Inflammatory macrophage treated with lipopolysaccharide for 1 hour (primary cell): ENCODE measurements at places on chromosomes 16 and 17.

DNA sequence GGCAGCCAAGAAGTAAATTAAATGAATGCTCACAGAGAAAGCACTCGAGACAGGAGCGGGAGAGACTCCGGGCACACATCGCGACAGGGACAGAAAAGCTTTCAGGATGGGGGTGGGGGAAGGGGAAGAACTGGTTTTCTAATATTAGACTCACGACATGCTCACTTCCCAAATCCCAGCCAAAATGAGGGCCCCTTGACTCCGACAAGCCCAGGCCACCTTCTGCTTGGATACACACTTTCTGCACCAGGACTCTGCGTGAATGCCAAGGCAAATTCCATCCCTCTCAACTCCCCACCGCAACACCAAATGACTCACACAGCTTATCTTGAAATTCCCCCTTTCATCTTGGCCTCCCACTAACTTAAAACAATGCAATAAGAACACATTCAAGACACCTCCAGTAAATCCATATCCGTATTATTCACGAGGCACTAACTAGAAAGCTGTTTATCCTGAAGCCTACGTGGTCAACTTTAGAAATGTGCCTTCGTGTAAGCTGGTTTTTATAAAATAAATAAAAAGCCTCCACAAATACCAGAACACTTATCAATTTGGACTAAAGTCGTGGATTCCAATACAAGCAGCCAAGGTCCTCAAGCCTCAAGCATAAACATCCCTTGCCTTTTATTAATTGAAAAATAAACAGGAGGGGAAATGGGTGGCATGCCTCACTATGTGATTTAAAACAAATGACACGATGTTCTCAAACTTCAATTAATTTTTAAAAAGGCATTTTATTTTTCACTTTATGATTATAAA lies 46.1 kb downstream of the NXN start:
- no peak for DNase-seq

GRCh38 chr16:72270531-72270930 lies 98.6 kb upstream of the PMFBP1 start:
- no peak for DNase-seq

DNA sequence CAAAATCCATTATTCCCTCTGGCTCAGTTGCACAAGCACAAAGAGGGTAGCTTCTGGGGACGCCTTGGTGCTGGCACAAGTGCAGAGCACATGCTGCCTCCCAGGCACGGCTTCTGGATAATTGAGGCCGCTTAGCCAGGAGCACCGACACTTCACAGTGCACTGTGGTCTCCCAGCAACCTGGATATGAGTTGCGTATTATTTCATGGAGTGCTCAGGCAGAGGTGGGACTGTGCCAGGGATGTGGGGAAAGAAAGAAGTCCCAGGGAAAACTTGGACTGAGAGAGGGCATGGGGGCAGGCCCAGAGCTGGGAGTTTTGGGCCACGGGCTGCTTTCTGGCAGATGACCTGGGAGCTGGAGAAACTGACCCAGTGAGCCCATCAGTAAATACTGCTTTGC lies 37.5 kb downstream of the MPRIP start:
- DNase-seq: no peak

DNA sequence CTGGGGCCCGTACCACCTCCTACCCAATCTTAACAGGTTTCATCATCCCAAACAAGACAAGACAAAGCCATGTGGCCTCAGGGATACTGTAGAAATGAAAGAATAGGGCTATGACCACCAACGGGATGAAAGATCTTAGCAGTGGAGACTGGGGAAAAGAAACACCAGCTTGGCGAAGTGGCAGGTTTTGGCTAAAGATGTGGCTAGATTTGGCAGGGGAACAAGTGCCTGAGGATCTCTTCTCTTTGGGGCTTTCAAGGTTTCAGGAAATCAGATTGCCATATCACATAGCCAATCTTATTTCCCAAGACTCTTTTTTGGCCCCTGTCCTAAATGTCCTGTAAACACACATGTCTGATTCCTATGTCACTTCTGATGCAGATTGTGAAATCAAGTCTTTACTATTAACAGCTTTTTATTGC lies 6.9 kb downstream of the KRT24 start:
- DNase-seq: no peak

GRCh38 chr17:44207743-44208142 lies 8.1 kb upstream of the ATXN7L3 start:
- no peak for DNase-seq

DNA sequence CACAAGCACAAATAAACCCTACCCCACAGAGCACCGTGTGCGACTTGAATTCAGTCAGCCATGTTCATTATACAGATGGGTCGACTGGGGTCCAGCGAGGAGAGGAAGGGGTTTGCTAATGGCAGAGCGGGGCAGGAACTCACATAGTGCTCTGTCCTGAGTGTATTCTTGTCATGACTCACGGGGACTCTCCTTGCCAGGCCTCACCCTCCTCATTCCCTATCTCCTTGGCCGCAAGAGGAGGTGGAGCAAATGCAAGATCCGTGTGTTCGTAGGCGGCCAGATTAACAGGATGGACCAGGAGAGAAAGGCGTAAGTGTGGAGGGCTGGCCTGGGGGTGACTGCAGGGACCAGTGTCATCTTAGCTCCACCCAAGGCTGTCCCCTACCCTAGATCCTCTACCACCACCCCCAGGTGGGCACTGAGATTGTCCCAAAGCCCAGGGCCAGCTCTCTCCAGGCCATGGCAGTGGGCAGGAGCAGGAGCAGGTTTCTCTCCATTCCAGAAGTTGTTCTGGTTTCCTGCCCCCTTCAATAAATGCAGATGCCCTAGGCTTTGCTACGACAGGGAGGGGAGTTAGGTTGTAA lies 29.4 kb downstream of the SLC12A3 start:
- DNase-seq: no peak

DNA sequence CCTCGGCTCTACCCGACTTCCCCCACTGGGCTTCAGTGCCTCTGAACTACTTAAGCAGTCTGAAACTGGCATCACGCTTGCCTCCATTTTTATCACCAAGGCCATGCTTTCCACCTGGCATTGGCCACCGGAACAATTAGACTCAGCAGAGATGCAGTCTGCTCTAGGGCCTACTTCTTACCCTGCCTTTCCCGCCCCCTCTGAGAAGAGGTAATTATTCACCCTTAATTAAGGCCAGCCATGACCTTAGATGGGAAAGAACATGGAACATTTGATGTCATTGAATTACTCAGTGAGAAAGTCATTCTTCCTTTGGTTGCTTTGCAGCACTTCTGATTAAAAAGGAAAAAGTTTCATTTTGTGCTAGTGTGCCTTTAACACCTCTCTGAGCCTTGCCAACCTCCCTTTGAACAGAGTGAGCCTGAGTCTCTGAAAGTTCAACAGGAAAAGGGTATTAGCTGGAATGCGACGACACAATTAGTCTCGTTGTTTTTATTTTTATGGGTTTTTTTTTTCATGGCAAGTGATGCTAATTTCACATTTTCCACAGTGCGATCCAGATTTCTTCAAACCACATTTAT lies 60.9 kb upstream of the TNRC6A start:
- no peak for DNase-seq

DNA sequence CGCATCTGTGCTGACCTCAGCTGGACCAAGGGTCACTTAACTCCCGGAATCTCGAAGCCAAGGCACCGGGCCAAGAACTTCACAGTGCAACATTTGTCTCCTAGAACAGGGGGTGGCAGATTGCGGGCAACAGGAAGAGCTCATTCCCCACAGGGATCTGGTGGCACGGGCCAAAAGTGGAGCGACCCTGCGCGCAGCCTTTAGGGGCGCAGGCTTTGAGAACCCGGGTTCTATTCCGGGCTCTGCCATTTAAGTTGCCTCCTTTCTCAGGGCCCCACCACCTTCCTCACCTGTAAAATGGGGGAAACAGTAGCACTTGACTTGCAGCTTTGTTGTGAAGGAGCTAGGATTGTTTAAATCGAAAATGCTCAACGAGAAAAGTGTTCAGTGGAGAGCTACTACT lies 651 bp downstream of the SHMT1 start:
- DNase-seq: no peak

- no peak for DNase-seq
These were observed 47.9 kb downstream of the COPRS start for GRCh38 chr17:31811101-31811500.

- DNase-seq: peak; percentile 51
These were observed 302.2 kb downstream of the C16orf95 start for GRCh38 chr16:87015021-87015420.

GRCh38 chr16:75043175-75043895 lies 44.5 kb downstream of the ZNRF1 start:
- no peak for DNase-seq

- no peak for DNase-seq
These were observed 78.8 kb upstream of the DOC2B start for GRCh38 chr17:260031-260791.

- no peak for DNase-seq
These were observed 77.8 kb upstream of the CLEC18B start for GRCh38 chr16:74499114-74499513.

GRCh38 chr16:69179328-69180010 lies 7.5 kb upstream of the SNTB2 start:
- no peak for DNase-seq

DNA sequence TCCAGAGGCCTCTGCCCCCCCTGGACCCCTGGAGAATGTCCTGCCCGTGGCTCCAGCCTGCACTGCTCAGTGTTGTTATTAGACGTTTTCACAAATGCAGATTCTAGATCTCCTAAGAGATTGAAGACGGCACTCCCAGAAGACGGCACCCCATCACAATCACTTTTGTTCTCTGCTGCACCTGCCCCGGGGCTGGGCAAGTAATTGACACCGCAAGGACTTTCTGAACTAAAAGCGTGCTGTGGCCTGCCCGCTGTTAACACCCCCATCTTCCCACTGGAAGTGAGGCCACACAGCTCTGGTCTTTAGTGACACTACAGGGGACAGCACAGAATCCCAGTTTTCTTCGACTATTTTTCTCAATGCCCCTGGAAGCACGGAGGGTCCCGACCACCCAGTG lies 256.9 kb downstream of the ENGASE start:
- DNase-seq: no peak
